ENCODE measurements at places on chromosomes 6 and 20.

- DNase-seq = no peak
Observed at GRCh38 chr6:75952128-75952527, 120.3 kb downstream of the IMPG1 start.

DNA sequence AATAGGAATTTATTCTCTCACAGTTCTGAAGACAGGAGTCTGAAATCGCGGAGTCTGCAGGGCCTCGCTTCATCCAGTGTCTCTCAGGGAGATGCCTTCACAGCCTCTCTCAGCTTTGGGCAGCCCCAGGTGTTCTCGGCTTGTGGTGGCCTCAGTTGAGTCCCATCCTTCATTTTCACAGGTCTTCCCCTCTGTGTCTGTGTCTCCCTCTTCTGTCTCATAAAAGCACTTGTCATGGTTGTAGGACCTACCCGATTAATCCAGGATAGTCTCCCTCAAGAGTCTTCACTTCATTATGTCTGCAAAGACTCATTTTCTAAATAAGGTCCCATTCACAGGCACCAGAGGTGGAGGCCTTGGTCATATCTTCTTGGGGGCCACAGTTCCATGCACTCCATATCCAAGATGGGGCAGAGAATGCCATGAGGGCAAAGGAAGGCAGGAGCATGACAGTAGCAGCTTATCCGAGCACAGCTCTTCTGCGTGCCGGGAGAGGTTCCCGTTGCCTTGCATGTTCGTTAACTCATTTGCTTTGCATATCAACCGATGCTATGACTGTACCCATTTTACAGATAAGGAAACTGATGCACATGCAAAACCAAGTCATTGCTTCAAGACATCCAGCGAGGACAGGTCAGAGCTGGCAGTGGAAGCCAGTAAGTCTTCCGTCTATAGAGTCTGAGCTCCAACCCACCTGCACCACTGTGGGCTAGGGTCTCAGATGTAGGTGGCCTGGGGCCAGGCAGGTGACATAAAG, 363.8 kb upstream of the SULF2 start:
- no peak for DNase-seq

- DNase-seq = no peak
Observed at GRCh38 chr6:5215159-5215558, 45.6 kb downstream of the LYRM4 start.

GRCh38 chr6:141541581-141542324, 591.0 kb upstream of the GJE1 start:
- DNase-seq = no peak

DNA sequence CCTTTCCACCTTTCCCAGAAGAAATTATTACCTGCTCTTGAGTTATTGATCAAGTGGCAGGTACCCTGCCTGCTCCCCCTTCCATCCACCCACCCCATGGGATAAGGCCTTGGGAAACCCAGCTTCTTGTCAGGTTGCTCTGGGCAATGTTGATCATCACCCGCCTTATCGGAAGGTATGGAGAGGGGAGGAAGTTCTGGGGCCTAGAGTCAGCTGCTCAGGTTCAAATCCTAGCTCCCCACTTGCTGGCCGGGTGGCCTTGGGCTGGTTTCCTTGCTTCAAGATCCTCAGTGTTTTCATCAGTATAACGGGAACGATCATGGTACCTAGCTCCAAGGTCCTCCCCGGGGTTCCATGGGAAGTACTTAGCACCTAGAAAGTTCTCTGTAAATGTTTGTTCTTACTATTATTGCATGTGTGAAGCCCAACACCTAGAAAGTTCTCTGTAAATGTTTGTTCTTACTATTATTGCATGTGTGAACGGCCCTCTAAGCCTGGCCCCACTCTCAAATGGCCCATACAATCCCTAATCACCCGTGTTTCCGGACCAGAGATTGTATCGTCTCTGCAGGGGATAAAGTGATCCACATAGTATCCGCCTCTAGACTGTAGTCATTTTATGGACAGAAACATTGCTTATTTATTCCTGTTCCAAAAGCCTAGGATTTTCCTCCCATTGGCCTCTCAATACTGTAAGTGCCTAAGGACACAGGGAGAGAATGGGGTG, 1.1 kb upstream of the PREX1 start:
- no peak for DNase-seq

GRCh38 chr6:127058936-127059335, 59.5 kb upstream of the RSPO3 start:
- DNase-seq = no peak

DNA sequence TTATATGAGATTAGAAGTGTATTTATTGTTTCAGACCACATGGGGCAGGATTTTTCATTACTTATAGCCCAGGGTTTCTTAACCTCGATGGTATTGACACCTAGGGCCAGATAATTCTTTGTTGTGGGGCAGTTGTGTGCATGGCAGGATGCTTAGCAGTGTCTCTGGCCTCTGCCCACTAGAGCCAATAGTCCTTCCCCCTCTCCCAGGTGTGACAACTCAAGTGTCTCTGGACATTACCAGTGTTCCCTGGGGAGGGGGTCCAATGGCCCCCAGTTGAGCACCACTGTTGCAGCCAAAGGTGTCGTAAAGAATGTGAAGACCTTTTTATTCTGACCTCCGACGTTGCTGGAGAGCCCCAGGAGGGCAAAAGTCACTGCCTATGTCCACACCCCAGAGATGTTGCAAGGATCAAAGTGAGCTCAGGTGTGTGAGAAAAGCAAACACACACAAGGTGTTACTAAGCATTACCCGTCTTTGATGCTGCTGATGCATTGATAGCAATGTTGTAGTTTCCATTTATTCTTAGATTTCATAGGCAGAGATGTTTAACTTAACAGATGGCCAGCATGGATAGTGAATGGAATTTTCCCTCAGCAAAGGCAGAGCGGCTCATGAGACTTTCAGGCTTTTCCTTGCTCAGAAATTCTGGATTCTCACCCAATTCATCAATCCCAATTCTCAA, 22.2 kb downstream of the BANF2 start:
- DNase-seq = no peak

- peak; percentile 5 for DNase-seq
Observed at GRCh38 chr6:158767709-158768108, 51.5 kb downstream of the EZR start.

DNA sequence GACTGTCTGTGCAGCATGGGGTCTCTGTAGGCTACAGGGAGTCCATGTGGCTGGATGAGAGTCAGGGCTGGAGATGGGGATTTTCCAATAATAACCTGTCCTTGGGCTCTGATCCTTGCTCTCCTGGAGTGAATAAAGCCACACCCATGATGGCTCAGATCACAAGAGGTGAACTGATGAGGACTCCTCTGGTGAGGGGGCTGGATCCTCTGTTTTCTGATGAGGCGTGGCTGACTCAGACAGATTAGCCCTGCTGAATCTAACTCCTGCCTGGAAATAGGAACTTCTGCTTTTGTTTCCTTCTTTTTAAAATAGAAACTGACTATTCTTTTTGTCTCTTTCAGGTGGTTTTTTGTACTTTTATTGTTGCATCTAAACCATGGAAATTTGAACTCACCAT, 27.0 kb downstream of the CST9L start:
- DNase-seq = no peak

Data from activated naive CD4-positive, alpha-beta T cell treated with anti-CD3 and anti-CD28 coated beads, Interleukin-2, amount 10 ng/mL, durations not matched to agents 7 days and 5 days (primary cell).